ENCODE measurements at places on chromosomes 1 and 21. TPM values are rescaled to one million over a fixed set of nuclear protein-coding genes. Genes with fewer than 3 reads are reported as not detected.

GRCh38 chr1:156577550-156577949, 2.0 kb upstream of the TTC24 start:
- no peak for ATAC-seq

BCL10 gene
- 28.3 TPM for total RNA-seq

DNA sequence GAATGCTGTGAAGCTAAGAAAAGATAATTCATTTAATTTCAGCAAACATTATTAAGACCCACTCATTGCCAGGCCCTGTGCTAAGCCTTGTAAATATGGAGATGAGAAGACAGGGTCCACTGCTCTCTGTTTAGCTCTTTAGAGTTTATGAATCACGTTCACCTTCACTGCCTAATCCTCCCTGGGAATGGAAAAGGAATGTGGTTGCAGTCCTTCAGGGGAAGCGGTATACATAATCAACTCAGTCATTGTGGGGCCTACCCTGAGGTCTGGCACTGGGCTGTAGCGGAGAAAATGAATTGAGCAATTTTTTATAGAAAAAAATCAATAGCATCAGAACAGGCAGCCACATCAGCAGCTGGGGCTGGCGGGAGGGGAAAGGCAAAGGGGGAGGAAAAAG, 412.1 kb upstream of the NFIA start:
- ATAC-seq: no peak

DNA sequence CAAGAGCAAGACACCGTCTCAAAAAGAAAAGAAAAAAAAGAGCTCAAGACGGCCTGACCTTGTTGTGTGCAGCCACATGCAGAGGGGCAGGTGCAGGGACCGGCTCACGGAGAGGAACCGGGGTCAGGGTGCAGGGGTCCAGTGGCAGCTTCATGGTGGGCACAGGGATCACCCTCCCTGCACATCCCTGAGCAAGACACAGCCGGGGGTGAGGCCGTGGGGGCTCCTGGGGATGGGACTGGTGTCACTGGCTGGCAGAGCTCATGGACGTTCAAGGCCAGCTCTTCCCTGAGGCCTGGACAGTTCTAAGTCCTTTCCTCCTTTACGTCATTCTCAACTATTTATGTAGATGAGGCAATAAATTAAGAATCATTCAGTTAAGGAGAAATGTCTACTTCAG, 6.6 kb upstream of the TMEM240 start:
- no peak for ATAC-seq

DNA sequence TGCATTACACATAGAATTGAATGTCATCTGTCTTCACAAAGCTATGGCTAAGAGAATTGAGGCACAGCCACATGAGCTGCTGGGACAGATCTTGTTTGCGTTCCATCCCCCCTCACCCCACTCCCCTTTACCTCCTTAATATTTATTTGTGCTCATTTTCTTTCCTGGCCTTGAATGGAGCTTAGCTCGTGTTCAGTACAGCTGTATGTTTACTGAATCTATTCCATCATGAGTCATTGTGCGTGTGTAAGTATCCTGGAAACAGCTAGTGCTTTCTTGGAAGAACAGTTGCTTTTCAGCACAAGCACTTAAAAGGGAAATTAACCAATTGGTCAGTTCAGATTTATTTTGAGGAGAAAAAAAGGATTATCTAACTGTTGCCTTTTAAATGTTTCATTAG, 14.7 kb downstream of the PROX1 start:
- ATAC-seq: no peak

- ATAC-seq: no peak
Observed at GRCh38 chr1:9347095-9347850, 54.6 kb downstream of the SPSB1 start.

ATP6V1G3 gene
- not detected for total RNA-seq

- peak; percentile 70 for ATAC-seq
Observed at GRCh38 chr1:23168079-23168444, 594 bp downstream of the LUZP1 start.
